MG63 (cell line): ENCODE measurements at places on chromosomes 6 and 20.

- no peak for DNase-seq
Observed at GRCh38 chr6:53520320-53520928, 24.5 kb downstream of the GCLC start.

DNA sequence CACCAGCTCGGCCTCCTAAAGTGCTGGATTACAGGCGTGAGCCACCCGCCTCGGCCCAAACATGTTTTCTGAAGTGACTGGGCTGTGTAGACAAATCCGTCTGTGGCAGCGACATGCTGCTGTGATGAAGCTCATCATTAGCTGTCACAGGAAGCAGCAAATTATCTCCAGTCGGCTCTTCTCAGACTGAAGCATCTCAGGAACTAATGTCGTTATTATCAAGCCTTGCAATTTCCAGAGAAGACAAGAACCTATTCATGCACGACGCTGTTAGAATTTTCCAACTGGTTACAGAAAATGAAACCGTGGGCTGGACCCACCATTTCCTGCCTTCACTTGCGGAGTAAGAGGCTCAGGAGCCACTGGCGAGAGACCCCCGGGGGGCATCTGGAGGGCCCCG, 17.1 kb upstream of the NTSR1 start:
- no peak for DNase-seq

- peak; percentile 17 for DNase-seq
Observed at GRCh38 chr6:106870069-106870468, 104.5 kb downstream of the CD24 start.

DNA sequence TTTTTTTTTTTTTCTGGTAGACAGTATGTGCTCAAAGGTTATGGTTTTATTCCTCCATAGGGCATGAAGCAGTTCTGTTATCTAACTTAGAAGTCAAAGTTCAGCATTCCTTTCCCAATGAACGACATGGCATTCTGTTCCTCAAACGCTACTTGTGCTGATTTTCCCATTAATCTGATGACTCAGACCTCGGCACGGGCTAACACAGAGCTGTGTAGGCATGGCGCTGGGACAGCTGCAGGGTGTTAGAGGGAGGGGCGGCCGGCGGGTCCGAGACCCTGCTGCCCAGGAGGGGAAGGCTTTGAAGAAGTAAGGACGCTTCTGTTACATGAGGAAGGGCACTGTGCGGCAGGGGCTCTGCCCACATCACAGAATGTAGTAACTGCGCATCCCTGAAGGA, 93.6 kb upstream of the AGPAT4 start:
- no peak for DNase-seq

DNA sequence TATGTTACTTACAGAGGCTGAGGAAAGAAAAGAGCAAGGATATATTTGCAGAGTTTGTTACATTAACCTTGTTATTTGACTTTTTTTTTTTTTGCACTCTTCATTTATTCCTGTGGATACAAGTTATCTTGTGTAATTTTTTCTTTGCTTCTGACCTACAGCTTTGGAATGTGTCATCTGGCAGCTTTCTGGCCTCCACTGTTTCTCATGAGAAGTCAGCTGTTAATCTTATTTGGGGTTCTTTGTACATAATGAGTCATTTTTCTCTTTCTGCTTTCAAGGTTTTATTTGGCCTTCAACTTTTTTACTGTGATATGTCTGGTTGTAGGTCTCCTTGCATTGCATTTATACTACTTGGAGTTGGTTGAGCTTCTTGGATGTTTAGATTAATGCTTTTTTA, 333.4 kb downstream of the SMOC2 start:
- peak; percentile 21 for DNase-seq

DNA sequence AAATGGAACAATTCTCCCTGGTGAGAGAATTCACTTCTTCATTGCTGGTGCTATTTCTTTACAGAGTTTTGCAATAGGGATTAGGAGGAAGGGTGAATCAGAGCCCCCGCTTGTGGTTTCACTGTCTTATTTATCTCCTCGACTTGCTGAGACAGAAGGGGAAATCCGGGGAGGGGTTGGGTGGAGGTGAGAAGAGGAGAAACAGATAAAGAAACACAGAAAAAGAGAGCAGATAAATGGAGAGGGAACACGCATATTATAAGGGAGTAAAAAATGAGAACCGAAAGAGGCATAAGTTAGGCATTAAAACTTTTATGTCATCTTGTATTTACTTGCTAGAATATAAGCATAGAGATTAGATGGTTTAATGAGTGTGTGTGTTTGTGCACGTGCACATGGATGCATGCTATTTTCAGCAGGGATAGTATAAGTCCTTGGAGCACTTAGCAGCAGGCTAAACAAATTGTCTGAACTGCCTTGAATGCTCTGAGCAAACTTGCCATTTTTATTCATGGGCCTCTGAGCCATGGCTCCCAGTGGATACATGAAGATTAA, 105.0 kb downstream of the OLIG3 start:
- DNase-seq, result peak; percentile 22

DNA sequence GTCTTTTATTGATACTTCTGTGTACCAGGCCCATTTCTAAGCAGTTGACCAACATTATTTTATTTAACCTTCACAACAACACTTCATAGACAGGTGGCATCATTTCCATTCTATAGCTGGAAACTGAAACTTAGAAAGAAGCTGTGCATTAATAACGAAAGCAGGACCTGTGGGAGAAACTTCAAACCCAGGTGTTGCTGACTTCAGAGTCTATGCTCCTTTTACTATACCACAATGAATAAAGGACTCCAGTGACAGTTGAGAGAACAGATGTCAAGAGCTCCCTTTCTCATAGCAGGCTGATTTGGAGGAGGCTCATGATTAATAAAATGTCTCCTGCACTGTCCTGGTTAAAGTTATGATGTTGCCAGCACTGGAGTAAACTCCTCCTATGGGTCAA, 56.6 kb upstream of the POU3F2 start:
- DNase-seq, result no peak

DNA sequence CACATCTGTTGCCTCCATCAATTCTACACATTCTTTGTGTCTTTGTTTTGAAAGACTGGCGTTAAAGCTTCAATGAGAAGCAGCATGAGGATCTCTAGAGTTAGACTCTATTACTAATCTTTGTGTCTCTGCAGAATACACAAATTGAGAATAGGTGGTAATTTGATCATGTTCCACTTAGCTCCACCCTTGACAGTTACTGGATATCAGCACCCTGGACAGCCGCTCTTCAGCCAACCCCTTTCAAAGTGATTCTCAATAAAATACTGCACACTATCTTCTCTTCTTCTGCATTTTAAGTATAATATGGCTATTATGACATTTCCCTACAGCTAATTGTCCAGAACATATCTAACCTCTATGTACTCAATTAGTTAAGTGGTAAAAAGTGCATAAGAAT, 54.3 kb upstream of the CNR1 start:
- no peak for DNase-seq

GRCh38 chr6:141483598-141484061, 649.1 kb upstream of the GJE1 start:
- DNase-seq, result peak; percentile 76

- no peak for DNase-seq
Observed at GRCh38 chr6:106318851-106319250, 6.7 kb downstream of the ATG5 start.

GRCh38 chr20:17807651-17808050, 107.9 kb downstream of the BANF2 start:
- no peak for DNase-seq

DNA sequence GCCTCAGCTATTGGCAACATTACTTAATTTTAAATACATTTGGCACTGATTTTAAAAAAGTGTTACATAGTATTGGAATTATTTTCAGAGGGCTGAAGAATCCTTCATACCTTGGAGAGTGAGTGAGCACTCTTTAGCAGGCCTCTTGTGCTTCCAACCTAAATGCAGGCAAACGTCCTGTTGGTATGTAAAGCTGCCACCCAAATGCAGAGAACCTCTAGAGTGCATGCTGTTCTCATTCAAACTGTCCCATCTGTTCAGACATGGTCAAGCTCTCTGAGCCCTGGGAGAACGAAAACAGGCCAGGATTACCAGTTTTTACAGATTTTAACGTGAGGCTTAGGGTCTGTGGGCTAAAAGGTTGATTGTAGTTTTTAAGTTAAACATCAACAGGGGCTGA, 378.0 kb upstream of the FLRT3 start:
- DNase-seq, result no peak

- no peak for DNase-seq
Observed at GRCh38 chr6:9161731-9162130, 726.4 kb upstream of the SLC35B3 start.

GRCh38 chr6:149614337-149614736, 34.2 kb downstream of the KATNA1 start:
- DNase-seq, result no peak

- peak; percentile 94 for DNase-seq
Observed at GRCh38 chr6:32886681-32887383, 32.8 kb downstream of the PSMB9 start.

- no peak for DNase-seq
Observed at GRCh38 chr20:9253006-9253539, 184.2 kb downstream of the PLCB4 start.

GRCh38 chr6:108721286-108721685, 126.9 kb upstream of the ARMC2 start:
- DNase-seq, result no peak

GRCh38 chr6:8030920-8031319, 33.3 kb downstream of the BLOC1S5 start:
- no peak for DNase-seq

- peak; percentile 50 for DNase-seq
Observed at GRCh38 chr20:33209789-33210188, 7.4 kb upstream of the BPIFA3 start.

GRCh38 chr6:32109765-32110160, 625 bp upstream of the TNXB start:
- DNase-seq, result no peak

GRCh38 chr20:58012731-58013510, 215.5 kb downstream of the ANKRD60 start:
- DNase-seq, result no peak

DNA sequence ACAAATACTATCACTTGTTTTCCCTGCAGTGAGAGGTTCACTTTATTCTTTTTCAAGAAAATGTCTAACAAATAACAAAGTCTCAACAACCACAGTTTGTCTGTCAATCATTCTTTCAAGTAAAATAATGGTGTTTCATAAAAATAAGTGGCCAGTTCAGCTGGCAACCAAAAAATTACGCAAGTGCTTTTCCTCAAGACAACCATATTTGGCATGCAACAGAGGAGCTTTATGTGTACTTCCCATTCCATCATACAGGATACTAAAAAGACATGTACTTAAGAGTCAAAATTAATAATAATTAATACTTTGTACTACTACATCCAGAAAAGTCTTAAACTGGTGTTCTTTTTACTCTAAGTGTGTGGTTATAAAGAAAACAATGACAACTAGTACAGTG, 34.6 kb downstream of the ATG5 start:
- no peak for DNase-seq

- no peak for DNase-seq
Observed at GRCh38 chr6:13427316-13427715, 60.1 kb downstream of the GFOD1 start.
